Stimulated activated CD8-positive, alpha-beta memory T cell treated with anti-CD3 and anti-CD28 coated beads, Interleukin-2, amount 100 ng/mL, for 1 hour (primary cell): ENCODE measurements at places on chromosomes 6 and 20.

- DNase-seq, result no peak
Measured at GRCh38 chr6:162670345-162670744, 57.2 kb downstream of the PRKN start.

- no peak for DNase-seq
Measured at GRCh38 chr6:108453601-108454185, 107.0 kb upstream of the FOXO3 start.

DNA sequence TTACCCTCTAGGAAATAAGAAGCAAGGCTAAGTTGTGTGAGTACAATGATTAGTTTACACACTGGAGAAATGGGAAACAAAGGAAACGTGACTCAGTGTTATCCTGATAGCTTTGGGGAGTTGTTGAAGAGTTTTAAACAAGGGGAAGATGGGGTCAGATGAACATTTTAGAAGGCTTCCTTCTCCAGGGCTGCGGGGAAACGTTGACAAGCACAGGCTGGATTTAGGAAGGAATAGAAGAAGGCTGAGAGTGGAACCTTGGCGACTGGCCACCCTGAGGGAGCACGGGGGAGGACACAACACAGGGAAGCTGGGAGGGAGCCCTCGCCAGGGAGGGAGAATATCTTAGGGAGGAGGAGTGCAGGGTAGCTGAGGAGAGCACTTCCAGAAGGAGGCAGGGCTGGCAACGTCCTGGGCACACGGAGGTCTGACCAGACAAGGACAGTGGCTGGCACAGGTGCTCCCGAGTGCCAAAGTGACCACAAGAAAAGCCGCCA lies 134.7 kb downstream of the AIG1 start:
- DNase-seq, result no peak

- DNase-seq, result no peak
Measured at GRCh38 chr6:130959951-130960350, 103.1 kb downstream of the EPB41L2 start.

GRCh38 chr20:6212903-6213302 lies 90.1 kb upstream of the FERMT1 start:
- no peak for DNase-seq

DNA sequence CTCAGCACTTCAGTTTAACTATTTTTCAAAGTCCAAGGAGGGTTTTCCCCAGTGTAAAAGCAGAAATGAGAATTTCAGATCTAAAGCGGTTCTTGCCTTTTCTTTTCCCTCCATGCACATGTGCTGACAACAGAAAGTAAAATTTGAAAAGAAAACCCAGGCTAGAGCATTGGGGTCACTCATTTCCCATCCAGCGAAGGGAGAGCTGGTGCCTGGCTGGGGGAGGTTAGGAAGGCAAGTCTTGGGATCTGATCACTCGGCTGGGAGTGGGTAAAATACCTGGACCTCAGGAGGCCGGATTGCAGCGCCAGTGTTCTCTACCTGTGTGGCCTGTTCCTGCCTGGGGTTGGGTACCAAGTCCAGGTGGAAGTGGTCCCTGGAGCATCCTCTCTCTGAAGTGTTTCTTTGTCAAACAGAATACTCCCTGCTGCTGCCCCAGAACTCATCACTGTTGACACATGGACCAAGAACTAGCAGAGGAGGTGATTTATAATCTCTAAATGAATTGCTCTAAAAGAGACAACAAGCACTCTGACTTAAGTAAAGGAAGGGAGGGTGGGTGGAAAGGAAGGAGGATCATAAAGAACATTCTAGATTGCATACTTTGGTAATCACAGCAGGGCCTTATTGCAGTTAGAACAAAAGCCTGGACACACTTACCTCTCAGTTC lies 136.0 kb downstream of the MTHFD1L start:
- no peak for DNase-seq

- DNase-seq, result no peak
Measured at GRCh38 chr20:10619427-10619826, 54.4 kb downstream of the JAG1 start.

DNA sequence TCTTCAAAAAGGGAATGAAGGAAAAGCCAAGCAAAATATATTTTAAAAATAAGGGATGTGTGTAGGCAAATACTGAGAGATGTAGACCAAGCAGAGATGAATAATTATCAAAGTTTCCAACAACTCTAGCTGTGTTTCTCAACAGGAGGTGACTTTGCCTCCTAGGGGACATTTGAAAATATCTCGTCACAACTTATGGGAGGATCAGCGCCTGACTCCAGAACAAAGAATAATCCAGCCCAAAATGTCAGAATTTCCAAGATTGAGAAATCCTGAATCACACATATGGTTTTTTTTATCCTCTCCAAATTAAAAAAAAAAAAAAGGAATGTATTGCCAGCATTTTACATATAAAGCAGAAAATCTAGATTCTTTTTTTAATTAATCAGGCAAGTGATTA lies 241.2 kb upstream of the ZFP64 start:
- DNase-seq, result no peak

GRCh38 chr6:142821860-142822259 lies 123.1 kb downstream of the HIVEP2 start:
- DNase-seq, result no peak
